ENCODE measurements at places on chromosomes 6 and 20.

- no peak for DNase-seq
Observed at GRCh38 chr6:114064862-114065261, 93.9 kb upstream of the HDAC2 start.

DNA sequence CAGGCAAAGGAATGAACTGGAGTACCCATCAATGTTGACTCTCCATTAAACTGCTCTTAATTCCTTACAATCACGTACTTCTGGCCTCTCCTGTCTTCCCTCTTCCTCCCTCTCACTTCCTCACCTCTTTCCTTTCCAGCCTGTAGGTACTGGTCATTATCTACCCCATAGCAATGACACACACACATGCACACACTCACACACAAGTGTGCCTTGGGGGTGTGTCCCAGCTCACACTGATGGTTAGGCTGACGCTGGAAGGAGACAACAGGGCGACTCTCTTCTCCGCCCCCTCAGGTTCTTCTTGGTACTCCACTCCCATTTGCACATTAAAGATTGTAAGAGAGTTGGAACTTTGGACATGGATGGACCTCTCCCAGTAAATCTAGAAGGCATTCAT is 14.0 kb upstream of the SERPINB9 start:
- DNase-seq = no peak

DNA sequence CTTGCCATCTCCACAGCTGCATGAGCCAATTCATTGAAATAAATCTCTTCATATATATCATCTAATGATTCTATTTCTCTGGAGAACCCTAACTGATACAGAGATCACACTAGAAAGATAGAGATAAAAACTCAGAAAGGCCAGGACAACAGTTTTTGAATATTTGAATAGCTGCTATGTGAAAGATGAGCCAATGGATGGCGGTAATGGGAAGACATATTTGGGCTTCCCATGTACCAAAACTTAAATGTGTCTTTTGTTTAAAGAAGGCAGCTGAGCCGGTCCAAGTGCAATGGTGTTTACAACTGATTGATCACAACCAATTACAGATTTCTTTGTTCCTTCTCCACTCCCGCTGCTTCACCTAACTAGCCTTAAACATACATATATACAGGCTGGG is 35.1 kb downstream of the SGK1 start:
- DNase-seq = no peak

- no peak for DNase-seq
Observed at GRCh38 chr6:165478581-165478980, 169.2 kb upstream of the C6orf118 start.

GRCh38 chr20:25541676-25542075 is 43.7 kb downstream of the NINL start:
- DNase-seq = no peak

- DNase-seq = no peak
Observed at GRCh38 chr6:170274713-170275560, 15.9 kb downstream of the DLL1 start.

GRCh38 chr20:5146871-5147592 is 20.2 kb downstream of the CDS2 start:
- no peak for DNase-seq

DNA sequence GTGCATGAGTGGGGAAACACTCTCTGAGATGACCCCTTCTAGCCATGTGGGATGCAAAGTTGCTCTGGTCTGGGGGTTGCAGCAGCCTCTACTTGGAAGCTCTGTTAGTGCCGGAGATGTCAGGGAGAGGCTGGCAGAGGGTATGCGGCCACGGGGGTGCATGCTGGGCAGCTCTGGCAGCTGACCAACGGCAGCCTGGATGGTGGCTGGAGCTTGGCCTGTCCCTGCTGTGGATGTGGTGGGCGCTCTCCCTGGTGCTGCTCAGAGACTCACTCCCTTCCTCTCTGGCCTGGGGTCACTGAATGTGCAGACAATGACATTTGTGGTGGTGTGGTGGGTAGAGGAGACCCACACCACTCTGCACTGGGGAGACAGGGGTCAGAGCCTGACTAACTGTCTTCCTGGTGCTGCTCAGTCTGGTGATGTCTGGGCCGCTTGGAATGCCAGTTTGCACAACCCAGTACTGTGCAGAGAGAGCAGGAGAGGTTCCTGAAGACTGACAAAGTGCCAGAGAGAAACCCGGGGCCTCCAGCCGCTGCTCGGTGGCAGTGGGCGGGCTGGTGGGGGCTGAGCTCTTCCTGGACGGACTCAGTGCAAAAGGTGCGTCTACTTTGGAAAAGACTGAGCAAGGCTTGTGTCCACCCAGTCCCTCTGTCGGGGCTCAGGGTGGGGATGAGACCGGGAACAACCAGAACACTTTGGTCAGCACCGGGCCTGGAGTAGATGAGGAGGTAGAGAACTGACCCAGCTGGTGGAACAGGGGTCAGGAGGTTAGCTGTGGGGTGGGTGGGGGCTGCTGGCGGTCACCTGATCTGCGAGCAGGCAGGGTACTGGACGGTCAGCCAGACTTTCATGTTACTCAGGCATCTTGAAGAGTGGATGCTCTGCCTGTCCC is 2.7 kb downstream of the MYT1 start:
- DNase-seq = no peak

GRCh38 chr20:58900397-58900796 is 47.9 kb downstream of the GNAS start:
- no peak for DNase-seq

DNA sequence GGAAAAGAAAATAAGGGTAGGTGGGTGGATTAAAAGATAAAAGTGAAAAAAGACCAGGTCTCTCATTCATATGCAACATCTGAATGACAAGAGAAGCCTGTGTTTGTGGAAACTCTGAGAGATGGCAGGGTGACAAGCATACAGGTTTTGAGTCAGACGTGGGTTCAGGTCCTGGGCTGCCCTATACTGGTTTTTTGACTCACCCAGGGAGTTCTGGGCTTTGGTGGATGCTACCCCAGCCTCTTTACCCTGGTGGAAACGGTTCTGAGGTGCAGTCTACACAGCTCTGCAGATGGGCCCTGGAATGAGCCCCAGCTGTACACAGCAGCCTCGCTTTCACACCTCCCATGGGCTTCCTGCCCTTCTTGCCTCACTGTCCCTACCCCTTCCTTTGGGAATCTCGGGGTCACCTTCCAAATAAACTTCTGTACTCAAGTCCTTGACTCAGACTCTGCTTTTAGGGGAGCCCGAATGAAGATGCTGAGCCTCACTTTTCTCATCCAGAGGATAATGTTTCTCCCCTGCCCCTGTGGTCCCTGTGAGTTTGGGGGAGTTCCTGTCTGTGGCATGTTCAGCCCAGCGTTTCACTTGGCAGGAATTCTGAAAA is 77.7 kb upstream of the CLDN20 start:
- DNase-seq = no peak

- DNase-seq = peak; percentile 88
Observed at GRCh38 chr6:27839626-27840475, 72.3 kb downstream of the OR2B2 start.

GRCh38 chr6:78598966-78599365 is 268.4 kb upstream of the IRAK1BP1 start:
- no peak for DNase-seq

GRCh38 chr6:125375821-125376220 is 74.1 kb upstream of the HDDC2 start:
- no peak for DNase-seq

GRCh38 chr6:87356181-87356580 is 11.6 kb downstream of the C6orf163 start:
- no peak for DNase-seq

GRCh38 chr20:62872184-62872847 is 10.7 kb upstream of the TCFL5 start:
- no peak for DNase-seq

DNA sequence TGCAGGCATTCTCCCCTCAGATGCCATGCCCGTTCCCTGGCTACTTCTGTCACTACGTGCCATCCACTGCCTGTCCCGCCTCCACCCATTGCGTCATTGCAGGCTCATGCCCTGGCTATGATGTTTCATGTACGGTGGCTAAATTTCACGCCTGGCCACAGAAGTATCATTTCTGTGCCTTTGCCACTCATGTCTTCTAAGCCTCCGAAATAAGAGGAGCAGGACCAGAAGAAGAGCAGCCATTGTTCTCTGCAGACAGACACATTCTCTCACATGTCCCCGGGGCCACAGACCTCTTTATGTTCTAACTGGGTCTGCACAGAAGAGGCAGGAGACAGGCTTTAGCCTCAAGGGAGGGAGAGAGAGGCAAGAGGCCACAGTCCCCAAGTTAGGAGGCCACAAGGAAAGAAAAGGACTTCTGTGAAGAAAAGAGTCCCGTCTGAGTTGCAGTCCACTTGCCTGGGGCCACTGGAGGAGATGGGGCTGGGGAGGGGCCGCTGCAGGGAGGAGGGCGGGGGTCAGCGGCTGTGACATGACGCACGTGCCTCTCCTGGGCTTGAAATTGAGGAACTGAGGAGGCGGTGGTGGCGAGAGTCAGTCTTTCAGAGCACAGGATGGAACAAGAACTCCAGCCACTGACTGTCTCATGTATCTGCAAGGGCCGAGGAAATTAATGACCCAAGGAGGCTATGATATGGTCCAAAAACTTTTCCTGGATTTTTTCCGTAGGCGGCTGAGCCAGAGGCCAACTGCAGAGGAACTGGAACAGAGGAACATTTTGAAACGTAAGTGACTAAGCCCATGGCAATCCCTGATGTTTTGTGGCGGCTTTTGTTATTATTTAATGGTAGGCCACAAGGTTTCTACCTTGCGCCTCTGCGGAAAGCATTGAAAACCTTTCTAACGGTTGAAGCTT is 55.9 kb downstream of the TBC1D7 start:
- peak; percentile 55 for DNase-seq

DNA sequence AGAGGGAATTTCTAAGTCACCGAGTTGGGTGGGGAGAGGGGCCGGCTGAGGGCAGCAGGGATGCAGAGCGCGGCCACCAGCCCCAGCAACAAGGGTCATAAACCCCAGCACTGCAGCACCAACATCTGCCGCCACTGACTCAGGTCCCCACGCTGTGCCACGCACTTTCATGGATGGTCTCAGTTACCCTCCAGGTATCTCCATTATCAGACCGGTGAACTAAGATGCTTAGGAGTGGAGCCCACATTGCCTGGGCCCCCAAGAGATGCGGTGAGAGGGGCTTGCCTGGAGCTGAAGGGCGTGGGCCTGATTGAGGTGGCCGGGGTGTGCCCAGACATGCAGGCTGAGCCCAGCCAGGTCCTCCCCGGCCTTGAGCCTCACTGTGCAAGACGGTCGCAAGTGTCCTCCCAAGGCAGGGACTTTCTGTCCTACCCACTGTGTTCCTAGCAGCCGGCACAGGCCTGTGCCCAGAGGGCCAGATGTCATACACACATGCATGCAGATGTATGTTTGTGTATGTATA is 19.3 kb downstream of the RBM38 start:
- no peak for DNase-seq

- DNase-seq = no peak
Observed at GRCh38 chr6:146111881-146112450, 83.1 kb downstream of the GRM1 start.

GRCh38 chr20:32009564-32009963 is 674 bp upstream of the CCM2L start:
- no peak for DNase-seq

GRCh38 chr20:51574248-51575033 is 31.9 kb upstream of the NFATC2 start:
- no peak for DNase-seq

GRCh38 chr6:31896493-31896855 is 1.0 kb downstream of the EHMT2 start:
- DNase-seq = no peak

DNA sequence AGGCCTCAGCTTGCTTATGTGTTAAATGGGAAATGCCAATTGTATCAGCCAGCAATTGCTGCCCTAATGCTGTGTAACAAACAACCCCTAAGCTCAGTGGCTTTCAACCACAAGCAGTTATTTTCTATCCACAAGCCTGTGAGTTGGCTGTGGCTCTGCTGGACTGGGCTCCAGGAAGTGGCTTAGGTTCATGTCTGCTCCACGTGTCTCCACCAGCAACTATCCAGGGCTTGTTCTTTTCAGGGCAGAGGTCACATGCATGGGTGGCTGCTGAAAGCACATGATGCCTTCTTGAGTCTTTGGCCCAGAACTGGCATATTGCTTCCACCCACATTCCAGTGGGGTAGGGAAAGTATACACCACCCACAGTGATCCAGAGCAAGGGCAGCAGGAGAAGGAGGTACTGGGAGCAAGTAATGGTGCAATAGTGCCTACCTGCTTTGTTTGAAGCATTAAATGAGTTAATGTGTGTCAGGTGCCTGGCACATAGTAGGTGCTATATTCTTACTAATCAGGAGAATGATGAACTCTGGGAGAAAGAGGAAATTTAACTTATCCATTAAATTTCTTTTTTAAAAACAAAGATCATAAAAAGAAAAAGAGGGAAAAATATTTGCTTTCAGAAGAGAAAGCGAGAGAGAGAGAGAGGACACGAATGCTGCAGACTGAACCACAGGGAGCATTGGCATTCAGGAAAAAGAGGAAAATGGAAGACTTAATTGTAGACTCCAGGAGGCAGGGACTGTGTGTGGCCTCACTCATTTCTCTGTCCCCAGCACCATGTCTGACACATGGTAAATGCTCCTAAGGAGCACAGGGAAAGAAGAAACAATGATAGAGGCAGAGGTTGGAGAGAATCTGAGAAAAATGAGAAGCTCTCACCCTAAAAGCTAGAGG is 25.2 kb upstream of the RNF24 start:
- DNase-seq = no peak
